ENCODE measurements at places on chromosomes 3 and 15.

DNA sequence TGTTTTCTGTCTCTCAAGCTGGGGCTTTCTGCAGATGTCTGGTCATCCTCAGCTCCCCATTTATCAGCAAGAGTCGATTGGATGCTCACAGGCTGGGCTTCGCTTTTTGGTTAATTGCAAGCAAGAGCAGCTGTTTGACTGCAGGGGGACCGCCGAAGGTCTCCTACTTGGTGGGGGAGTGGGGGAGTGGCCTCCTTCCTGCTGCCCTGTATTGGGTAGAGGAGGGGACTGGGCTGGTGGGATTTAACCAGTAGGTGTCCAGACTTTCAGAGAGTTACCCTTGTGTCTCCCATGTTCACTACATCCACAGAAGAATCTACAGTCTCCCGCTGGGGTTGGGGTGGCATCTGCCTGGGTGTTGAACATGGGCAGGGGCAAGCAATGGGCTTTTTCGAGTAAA lies 78.7 kb downstream of the PLXNA1 start:
- no peak for DNase-seq

- DNase-seq = no peak
Observed at GRCh38 chr15:96031426-96032110, 298.9 kb upstream of the NR2F2 start.

GRCh38 chr15:78301828-78302227 lies 2.4 kb upstream of the SKIC8 start:
- DNase-seq = no peak

- no peak for DNase-seq
Observed at GRCh38 chr3:141044695-141045641, 6.2 kb upstream of the SPSB4 start.

- no peak for DNase-seq
Observed at GRCh38 chr15:81897057-81897677, 148.7 kb downstream of the MEX3B start.

GRCh38 chr3:39180183-39180545 lies 12.2 kb downstream of the XIRP1 start:
- DNase-seq = peak; percentile 22

- DNase-seq = peak; percentile 76
Observed at GRCh38 chr3:111676211-111677006, 81.3 kb upstream of the ZBED2 start.

DNA sequence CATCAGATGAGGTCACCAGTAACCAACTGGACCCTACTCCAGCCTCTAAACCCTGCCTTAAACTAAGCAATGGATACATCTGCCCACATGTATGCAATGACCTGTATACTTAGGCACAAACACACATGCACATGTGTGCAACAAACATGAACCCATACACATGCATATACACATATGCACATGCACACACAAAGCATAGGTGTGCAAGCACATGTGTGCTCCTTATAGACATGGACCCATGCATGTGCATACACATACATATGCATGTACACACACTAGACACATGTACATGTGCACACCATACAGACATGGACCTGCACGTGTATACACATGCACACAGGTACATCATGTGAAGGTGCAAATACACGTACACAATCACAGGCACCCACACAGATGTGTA lies 8.6 kb upstream of the TRH start:
- DNase-seq = no peak

DNA sequence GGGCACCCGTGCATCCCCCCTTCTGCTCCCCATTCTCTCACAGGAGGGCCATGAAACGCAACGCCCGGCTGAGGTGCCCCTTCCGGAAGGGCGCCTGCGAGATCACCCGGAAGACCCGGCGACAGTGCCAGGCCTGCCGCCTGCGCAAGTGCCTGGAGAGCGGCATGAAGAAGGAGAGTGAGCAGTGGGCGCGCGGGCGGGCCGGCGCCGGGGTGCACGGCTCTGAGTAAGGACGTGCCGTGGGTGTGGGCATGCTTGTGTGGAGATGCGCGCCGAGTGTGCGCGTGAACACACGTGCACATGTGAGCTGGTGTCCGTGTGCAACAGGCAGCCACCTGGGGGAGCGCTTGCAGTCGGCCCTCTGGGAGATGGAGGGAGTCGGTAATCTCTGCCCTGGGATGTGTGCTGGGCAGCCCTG lies 28.1 kb downstream of the NR1I2 start:
- DNase-seq = peak; percentile 72

DNA sequence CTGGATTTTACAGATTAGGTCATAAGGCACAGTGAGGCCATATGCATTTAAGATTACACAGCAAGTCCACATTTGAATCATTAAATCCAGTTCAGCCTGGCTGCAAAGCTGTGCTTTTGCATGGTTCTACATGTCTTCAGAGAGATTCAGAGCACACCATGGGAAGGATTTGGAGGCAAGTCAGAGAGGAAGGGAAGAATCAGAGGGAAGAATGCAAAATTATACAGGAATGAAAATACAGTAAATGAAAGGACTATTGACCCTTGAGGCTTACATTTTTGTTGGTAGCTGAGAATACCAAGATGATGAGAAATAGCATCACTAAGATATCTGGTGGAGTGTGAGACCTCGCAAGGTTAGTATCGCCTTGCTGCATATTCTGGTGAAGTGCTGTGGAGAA lies 13.9 kb downstream of the FILIP1L start:
- DNase-seq = no peak

DNA sequence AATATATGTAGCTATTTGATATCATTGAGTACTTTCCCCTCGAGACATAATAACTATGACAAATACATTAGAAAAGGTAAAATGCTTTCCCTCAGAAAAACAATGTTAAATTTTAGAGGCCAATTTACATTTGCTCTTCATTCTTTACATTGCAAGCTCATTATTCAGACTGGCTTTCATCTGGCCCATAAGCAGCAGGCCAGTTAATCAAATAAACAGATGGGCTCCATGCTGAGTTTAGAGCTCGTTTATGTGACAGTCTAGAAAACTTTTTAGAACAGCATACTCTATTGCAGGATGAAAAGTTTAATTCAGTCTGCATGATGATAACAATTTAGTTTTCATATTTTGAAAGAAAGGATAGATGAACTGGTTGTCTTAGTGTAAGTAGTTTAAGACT lies 150.6 kb downstream of the DUT start:
- DNase-seq = no peak

DNA sequence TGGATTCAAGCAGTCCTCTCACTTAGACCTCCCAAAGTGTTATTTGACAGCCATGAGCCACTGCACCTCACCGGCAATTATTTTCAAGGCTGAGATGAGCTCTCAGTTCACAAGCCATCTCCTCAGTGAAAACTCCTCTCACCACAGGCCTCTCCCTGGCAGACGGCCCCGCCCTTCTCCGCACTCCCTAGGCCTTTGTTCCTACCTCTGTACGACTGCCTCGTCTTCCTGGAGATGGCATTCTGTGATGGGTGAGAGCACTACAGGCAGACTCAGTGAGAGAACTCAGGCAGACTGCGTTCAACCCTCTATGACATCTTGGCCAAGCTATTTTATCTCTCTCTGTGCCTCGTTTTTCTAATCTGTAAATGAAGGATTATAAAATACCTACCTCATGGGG lies 67.0 kb upstream of the TPM1 start:
- DNase-seq = no peak

- no peak for DNase-seq
Observed at GRCh38 chr3:79885407-79885806, 117.6 kb upstream of the ROBO1 start.

- DNase-seq = no peak
Observed at GRCh38 chr3:153835540-153835939, 285.6 kb upstream of the ARHGEF26 start.

DNA sequence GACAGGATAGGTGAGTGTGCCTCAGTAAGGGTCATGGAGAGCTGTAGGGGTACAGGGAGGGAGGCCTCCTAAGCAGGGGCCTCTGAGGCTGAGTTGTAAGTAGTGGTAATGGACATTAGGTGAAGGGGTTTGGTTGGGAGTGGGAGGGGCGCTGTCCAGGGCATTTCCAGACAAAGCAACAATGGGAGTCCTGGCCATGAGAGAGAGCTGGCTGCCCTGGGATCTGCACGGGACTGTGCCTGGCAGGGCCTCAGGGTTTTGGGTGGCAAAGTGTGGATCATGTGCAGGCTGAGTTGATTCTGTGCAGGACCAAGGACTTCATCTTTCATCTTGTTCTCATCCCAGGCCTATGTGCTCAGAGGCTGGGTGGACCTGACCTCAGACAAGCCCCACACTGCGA lies 4.6 kb downstream of the TTC21A start:
- DNase-seq = no peak

- DNase-seq = peak; percentile 6
Observed at GRCh38 chr3:127288921-127289705, 1.3 kb upstream of the PRR20G start.

DNA sequence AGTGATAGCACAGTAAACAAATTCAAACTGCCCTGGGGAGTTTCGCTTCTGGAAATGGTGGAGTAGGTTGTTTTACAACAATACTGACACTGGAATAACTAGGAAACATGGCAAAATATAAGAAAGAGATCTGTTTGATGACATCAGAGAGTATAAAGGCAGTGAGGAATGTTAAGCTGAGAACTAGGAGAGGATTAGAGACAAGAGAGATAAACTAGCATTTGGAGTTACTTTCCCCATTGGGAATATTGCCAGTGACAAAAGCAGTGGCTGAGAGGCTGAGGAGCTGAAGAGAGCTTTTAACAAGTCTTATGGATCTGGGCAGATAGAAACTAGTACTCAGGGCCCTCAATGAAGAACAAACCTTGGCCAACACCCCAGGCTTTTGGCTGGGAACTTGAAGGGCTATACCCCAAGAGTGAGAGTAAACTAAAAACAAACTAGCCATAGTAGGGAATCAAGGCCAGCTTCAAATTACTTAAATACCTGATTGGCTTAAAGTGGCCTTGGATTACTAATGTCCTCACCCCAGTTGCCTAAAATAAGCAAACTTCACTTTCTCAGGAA lies 280.4 kb downstream of the KLF13 start:
- no peak for DNase-seq

GRCh38 chr15:49366496-49366895 lies 56.5 kb upstream of the FGF7 start:
- no peak for DNase-seq

- DNase-seq = no peak
Observed at GRCh38 chr15:101483462-101483861, 6.0 kb downstream of the PCSK6 start.

DNA sequence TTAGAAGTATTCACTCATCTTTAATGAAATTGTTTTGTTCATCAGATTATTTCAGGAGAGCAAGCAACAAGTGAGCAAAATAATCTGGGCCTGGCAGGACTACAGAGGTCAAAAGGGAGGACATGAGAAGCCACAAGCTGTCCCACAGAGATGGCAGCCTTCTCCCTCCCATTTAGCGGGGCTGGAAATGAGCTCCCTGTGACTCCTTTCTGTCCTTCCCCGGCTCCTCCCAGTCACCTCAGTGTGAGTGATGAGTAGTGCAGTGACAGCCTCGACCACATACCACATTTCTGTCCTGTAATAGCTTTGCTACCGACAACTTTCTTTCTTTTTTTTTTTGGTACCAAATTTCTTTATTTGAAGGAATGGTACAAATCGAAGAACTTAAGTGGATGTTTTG lies 38.0 kb downstream of the RAB7A start:
- DNase-seq = peak; percentile 53

DNA sequence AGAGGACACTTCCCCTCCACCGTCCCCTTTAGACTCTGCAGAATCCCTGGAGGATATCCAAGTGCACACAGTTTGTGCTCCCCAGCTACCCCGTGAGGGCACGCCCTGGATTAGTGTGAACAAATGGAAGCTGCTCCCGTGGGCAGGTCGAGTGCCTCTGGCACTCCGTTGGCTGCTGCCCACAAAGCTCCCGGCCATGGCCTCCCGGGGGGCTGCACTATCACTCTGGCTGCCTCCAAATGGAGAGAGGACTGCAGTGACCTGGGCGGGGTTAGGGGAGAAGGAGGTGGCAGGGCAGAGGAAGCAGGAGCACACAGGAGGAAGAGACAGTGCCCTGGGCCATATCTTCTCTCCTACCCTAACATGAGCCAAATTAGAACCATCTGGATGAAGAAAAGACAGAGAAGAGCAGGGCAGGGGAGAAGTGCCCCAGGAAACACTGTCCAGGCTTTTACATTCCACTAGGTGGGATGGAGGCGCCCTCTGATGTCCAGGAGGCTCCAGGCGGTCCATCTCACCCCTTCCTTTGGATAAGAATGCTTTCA lies 29.4 kb upstream of the ACAD9 start:
- no peak for DNase-seq

DNA sequence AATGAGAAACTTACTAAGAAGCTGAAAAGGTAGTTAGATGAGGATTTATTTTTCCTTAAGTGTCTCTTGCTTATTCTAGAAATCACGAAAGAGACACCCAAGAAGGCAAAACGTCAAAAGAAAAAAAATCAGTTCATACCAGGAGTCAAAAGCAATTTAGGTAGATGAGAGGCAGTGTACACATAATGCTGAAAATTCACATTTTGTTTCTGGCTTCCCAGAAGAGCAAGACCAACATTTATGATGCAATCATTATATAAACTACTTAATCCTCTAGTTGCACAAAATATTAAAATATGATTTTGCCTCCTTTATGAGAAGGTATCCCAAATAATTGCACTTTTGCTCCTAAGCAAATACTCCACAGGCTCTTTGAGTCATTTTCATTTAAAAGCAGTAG lies 228.0 kb downstream of the FMN1 start:
- no peak for DNase-seq

DNA sequence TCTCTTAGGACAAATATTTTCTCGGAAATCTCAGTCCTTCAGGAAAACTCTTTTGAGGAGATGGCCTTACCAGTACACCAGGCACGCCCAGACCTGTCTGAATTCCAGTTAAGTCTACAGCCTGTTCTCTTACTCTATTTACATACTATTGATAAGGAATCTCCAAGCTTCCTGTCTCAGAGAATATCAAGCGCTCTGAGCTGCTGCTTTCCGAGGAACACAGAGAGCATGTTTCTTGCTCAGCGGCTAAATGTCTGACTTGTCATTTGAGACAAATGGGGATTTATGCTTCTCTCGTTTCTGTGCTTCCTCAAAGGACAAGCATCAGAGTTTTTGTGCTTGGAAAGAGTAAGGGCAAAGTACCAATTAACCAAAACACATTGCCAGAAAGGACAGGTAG lies 112.4 kb upstream of the CCDC54 start:
- no peak for DNase-seq

GRCh38 chr3:27024493-27024892 lies 344.7 kb downstream of the NEK10 start:
- no peak for DNase-seq

DNA sequence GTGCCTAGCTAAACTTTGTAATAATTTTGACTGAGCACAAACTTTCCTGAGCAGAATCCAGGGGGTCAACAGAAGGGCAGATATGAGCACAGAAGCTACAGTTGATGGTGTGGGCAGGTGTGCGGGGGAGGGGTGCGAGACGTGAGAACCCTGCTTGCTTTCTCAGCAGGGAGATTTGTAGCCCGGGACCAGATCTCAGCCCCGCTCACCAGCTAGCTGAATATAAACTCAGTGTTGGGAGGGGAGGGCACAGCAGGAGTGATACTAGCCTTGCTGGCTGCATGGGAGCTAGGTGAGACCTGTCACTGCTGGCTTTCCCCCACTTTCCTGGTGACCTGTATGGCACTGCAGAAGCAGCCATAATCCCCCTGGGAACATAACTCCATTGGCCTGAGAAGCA lies 83.4 kb downstream of the CLDN1 start:
- no peak for DNase-seq

- peak; percentile 75 for DNase-seq
Observed at GRCh38 chr3:46089237-46090011, 62.1 kb upstream of the XCR1 start.

- peak; percentile 94 for DNase-seq
Observed at GRCh38 chr3:186882881-186883685, 40.6 kb downstream of the ADIPOQ start.

GRCh38 chr3:105315815-105316214 lies 50.9 kb upstream of the ALCAM start:
- DNase-seq = no peak

GRCh38 chr15:61654918-61655317 lies 405.3 kb downstream of the VPS13C start:
- no peak for DNase-seq
